Inflammatory macrophage treated with lipopolysaccharide for 1 hour (primary cell): ENCODE measurements at places on chromosomes 2 and 18.

DNA sequence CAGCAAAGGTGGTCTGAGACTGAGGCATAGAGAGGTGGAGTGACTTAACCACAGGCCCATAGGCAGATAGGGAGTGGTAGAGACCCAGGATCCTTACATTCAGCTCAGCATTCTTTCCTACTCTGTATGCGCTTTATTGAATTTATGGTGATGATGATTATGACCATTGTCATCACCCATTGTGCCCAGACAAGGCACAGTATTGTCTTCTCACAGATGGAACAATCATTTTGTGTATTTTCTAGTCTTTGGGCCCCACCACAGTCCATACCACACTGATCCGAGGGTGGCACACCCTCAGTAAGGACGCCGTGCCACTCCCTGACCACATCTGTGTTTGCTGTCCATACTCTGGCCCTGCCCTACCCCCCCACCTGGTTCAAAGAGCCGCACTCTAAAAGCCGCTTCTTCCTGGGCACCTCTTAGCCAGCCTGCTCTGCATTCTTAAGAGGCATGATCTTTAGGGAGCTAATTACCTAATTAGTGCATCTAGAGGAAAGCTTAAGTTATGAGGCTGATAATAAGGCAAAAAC is 179.6 kb upstream of the SMAD2 start:
- DNase-seq, result no peak

DNA sequence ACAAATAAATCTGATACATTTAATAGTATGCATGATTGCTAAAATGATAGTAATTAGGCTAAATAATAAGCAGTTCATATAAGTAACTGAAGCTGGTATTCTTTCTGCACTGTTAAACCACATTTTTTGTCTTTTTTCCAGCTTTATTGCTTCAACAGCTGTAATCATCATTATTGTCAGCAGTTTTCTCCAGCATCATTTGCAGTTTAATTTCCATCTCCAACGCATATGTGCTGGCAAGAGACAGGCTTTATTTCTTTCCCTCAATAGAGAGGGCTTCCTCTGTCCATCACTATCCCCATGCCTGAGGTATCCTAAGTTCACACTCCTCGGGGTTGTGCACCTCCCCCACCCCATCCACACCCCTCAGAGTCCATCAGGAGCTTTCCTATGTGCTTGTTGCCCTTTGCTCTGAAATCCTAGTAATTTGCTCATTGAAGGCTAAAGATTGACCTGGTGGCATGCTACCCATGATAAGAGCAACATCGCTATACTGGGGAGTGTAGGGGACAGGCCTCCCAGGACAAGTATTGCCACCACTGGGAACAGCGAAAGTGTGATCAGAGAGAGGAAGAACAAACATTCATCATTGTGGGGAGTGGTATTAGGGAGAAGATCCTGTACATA is 37.1 kb downstream of the B4GALT6 start:
- no peak for DNase-seq

GRCh38 chr2:27152796-27153464 is 4.1 kb downstream of the TCF23 start:
- DNase-seq, result no peak

DNA sequence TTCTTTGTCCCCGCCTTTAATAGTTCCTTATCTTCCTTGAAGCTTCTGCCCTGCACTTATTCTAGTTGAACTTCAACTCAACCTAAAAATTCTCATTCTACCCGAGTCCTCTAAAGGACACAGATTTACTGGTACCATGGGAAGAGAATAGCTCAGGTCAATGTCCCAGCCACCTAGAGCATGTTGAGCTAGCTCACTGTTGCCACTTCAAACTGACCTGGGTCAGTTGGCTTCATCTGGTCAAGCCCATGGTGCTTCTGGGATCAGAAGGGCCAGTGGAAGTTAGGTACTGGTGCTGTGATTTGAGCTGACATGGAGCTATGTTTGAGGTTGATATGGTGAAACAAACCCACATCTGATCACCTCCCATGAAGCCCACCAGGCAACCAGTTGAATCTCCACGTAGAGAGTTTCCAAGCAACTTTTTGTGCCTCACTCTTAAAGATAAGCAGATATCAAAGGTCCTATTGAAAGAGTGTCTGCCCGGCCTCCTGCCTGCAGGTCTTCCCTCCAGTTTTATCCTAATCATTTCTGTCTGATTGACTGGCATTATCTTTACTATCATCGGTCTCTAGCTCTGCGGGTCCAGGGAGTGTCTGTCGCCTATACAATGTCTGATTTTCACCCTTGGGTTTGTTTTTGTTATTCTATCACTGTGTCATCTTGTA is 17.2 kb downstream of the GREB1 start:
- DNase-seq, result no peak

- no peak for DNase-seq
Observed at GRCh38 chr2:85377083-85377482, 22.5 kb downstream of the ELMOD3 start.

GRCh38 chr2:161357097-161357496 is 48.9 kb downstream of the PSMD14 start:
- no peak for DNase-seq

DNA sequence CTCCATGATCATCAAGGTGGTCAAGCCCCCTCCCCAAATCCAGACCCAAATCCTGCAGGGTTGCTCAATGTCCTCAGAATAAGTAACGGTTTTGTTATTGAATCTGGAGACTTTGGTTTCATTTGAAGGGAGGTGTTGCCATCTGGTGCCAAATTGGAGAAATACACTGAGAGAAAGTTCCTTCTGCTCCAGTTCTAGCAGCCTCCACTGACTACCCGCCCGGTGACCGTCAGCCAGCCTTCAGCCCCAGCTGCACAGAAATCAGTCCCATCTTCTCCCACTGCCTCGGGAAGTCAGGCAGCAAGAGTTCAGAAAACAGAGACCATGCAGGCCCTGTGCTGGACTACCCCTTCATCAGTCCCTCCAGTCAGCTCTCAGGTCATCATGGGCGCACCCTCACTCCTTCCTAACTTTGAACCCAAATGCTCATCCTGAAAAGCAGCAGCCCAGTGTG is 38.7 kb downstream of the PKDCC start:
- DNase-seq, result peak; percentile 79
